ENCODE measurements at places on chromosomes 6 and 20.

DNA sequence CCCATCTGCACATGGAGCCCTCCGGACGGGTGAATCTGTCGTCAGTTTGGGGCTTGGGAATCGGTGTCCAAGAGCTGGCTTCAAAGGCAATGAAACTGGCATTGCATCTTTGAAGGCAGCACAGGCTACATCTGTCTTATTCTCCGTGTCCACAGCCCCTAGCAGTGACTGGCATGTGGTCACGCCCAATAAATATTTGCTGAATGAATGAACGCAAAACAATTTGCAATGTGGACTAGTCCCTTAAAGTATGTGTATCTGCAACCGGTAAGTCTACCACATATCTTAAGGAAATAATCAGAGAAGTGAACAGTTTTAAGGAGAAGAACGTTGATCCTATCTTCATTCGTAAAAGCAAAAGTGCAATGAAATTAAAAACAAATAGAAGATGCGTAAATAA lies 8.0 kb upstream of the PMEPA1 start:
- DNase-seq = no peak

DNA sequence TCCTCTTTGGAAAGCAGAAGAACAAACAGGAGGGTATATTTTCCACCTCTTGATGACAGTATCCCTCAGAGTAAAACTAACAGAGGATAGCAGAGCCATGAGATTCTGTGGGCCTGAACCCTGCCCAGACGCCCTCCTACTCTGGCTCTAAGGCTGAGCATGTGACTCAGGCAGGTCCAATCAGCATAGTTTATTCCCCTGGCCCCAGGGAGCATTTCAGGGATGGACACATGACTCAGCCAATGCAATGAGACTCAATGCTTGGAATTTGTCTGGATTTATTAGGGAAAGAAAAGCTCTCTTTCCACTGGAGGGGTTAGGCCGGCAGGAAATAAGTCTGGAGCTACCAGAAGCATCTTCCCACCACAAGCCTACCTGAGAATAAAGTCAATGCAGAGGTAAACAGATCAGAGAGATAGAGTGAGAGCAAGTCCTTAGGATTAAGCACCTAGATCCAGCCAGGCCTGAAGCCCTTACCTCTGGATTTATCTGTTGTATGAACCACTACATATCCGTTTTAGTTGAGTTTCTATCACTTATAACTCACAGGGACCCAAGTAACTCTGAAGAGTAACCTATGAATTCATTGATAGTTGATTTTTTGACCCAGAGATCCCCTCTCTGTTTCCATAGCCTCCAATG lies 68.2 kb upstream of the EYA2 start:
- DNase-seq = no peak

GRCh38 chr6:161367472-161367871 lies 93.6 kb upstream of the AGPAT4 start:
- no peak for DNase-seq

DNA sequence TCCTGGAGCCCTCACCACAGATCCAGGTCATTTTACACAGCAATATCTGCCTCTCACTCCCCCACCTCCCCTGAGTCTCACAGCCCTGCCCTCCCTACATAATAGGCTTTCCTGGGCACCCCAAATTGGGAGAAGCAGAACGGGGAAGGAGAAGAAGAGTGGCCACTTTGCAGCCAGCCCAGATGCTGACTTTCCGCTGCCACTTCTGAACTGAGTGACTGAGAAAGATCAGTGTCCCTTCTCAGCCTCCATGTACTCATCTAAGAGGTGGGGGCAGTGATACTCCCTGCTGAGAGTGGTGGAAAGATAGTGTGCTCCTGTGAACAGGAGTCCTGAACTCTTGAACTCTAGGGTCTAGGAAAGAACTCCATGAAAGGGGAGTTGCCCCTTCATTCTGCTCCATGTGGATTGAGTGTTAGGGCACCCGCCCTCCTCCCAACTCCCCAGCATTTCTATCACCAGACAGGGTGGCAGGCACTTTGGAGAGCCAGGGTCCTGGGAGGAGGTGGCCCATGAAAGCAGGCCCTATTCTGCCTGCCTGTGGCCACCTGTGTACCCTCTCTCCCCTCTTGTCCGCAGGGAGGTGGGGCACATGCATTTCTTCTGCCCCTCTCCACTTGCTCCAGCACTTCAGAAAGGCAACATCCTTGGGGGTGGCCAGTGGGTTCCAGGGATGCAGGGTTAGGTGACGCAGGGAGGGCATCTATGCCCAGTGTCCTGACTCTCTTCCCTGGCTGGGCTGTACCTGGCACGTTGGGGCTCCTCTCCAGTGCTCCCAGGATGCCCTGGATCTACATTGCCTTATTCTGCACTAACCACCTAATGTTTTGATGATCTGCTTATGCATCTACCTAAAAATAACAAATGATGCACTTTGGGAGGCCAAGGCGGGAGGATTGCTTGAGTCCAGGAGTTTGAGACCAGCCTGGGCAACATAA lies 38.3 kb upstream of the MRPS18A start:
- DNase-seq = no peak

Measured in OCI-LY7 (cell line).